ENCODE measurements at places on chromosomes 3 and 15. TPM values are rescaled to one million over a fixed set of nuclear protein-coding genes. Genes with fewer than 3 reads are reported as not detected.

GRCh38 chr3:52527732-52528585 is 5.7 kb downstream of the NT5DC2 start:
- DNase-seq, result no peak

DNA sequence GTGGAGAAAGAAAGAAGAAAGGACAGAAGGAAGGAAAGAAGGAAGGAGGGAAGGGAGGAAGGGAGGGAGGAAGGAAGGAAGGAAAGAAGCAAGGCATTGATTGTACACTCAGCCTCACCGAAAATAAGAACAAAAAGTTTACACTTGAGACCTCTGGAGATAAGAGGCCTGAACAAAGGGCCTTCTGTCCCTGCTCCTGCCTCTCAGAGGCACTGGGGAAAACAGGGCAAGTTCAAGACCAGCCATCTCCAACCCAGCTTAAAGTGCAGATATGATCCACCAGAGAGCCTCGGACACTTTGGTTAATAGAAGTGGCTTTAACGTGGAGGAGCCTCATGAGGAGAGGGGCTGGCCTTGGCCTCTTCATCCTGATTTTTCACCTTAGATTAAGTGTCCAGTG is 582.9 kb upstream of the PPP2R3A start:
- no peak for DNase-seq

DNA sequence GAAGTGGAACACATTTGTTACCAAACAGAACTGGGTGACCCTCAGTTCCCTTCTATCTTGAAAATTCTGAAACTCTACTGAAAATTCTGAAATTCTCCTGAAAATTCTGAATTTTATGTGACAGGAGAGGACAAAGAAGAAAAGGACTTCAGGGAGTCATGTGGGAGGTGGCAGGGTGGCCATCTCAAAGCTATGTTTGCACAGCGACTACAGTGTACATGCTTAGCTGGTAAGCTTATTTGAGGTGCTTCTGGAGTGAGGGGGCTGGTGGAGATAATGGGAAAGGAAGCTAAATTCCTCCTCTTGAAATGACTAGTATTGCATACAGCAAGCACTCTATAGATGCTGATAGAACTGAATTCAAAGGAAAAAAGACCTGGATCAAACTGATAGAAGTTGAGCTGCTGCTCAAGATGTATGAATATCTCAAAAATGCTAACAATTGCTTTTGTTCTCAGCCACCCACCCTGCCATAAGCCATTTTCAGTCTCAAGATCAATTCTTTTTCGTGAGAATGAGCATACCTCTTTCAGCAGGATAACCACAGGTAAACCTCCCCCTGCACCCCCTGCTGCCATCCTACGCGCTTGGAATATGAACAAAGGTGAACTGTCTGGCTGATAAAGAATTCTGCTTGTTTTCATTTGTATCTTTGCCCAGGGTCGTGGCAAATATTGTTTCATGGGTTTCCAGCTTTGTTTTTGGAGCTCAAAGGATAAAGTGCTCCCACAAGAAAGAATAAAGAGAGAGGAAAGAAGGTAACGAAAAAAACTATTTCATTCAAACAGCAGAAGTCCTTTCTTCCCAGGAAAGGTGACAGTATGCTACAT is 16.6 kb upstream of the ARHGEF3 start:
- no peak for DNase-seq

DNA sequence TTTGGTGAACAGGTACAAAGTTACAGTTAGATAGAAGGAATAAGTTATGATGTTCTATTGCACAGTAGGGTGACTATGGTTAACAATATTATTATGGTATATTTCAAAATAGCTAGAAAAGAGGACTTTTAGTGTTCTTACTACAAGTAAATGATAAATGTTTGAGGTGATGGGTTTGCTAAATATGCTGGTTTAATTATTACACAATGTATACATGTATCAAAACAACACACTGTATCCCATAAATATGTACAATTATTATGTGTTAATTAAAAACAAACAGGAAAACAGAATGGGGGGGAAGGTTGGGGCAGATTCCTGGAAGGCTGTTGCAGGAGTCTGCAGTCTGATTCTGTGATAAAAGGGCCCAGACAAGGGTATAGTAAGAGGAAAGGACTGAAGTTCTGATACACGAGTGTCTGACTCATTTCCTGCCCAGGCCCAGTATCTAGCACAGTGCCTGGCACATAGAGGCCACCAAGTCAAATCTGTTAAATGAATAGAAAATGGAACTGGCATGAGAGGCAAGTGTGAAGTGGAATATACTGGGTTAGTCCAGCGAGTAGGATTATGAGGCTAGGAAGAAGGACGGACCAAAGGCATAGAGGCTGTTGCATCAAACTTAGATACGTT is 7.2 kb upstream of the ENTPD3 start:
- no peak for DNase-seq

DNA sequence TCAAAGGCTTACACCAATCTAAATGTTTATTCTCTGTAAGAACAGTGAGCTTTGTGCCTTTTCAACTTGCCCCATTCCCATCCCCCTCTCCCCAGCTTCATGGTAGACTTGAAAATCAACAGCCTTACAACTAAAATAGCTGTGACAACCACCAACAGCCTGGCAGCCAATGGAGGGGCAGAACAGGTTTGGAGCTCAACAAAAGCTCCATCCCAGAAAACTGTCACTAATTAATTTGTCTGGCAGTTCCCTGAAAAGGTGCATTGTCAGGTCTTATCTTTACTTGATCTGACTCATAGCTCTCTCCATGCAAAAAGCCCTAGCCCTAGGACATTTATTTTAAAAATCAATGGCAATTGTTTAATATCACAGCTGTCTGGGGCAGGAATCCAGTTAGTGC is 22.6 kb downstream of the MTHFS start:
- no peak for DNase-seq

DNA sequence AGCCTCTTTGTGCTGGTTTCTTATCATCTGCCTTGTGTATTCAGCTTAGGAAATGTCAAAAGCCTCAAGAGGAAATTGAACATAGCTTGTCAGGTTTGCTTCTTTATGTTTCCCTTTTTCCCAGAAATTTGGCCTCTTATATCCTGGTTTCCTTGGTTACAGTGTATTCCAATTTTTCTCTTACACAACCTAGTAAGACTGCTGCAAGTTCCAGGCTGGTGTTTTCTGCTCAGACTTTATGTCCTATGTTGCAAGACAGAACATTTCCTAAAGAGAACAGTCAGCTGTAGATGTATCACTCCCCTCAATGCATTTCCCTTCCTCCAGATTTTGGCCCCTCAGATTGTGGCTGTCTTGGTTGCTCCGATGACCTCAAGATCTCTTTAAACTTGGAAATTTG is 102.5 kb downstream of the SH3GL3 start:
- DNase-seq, result no peak

The DUOXA1 gene
- polyA plus RNA-seq, result 1.3 TPM

The MINAR1 gene
- under 0.01 TPM for polyA plus RNA-seq
